ENCODE measurements at places on chromosomes 1 and 21. TPM values are rescaled to one million over a fixed set of nuclear protein-coding genes. Genes with fewer than 3 reads are reported as not detected.

DNA sequence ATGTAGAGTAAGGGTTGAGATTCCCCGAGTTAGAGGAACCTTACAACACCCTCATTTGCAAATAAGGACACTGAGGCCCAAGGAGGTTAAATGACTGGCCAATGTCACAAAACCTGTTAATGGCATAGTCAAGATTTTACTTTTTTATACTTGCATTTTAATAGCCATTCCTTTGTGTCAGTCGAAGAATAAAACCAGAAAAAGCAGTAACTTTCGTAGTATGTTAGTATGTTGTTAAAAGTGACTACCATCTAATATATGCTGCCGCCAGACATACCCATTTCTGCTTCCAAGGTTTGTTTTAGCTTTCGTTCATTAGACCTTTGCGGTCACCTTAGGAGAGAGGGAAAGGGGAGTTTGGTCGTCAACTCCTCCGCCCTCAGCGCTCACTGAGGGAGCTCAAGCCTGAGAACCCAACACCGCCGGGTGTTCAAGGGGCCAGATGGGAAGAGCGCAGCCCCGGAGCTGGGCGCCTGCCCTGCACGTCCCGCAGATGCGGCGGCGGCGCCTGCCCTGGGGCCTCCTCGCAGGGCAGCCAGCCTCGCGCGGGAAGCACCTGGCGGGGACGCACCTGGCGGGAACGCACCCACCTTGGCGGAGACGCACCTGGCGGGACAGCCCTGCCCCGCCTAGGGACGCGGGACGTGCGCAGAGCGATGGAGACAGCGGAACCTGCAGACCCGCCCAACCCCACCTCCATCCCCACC is 466 bp downstream of the VPS26C start:
- peak; percentile 74 for DNase-seq

The MRPL39 gene
- total RNA-seq: 45.0 TPM

GRCh38 chr1:156122519-156123355 is 8.2 kb downstream of the LMNA start:
- no peak for DNase-seq

The SLFNL1 gene
- not detected for total RNA-seq

The DNAI4 gene
- 4.0 TPM for total RNA-seq

GRCh38 chr1:107698161-107698560 is 266.8 kb downstream of the VAV3 start:
- DNase-seq: no peak

- DNase-seq: no peak
These were observed 164.4 kb downstream of the EDEM3 start for GRCh38 chr1:184590163-184590750.

DNA sequence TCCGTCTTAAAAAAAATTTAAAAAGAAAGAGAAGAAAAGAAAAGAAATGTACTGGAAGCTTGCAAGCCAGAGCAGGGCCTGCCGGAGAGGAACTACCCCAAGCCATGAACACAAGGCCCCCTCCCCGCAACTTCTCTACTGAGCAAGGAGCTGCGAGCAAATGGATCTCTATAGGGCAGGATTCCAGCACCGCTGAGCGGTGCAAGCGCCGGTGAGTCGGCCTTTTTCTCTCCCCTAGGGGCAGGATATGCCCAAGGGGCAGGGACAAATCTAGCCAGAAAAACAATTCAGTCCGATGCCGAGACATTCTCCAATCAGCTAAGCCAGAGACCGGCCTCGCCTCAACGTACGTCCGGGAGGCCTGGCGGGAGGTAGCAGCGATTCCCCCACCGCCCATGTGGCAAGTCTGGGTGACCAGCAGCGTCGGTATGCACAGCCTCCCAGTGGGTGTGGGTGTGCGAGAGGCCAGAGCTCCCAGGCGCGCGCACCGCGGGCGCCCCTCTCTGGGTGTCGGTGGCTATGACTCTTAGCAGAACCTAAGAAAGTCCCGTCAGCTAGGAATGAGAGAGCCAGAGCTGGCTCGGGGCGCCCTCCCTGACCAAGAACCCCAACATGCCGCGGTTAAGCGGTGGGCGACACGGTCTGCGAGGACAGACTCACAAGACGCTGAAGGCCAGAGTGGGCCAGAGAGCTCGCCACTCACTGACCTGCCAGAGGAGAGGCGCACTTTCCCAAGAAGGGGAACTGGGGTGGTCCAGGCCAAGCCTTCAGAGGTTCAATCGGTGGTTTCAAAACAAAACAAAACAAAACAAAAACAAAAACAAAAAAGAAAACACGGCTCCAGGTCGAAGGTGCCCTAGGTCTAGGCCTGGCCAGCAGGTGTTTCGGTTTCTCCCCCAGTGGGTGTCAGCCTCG is 1.9 kb downstream of the CSMD2 start:
- peak; percentile 86 for DNase-seq

DNA sequence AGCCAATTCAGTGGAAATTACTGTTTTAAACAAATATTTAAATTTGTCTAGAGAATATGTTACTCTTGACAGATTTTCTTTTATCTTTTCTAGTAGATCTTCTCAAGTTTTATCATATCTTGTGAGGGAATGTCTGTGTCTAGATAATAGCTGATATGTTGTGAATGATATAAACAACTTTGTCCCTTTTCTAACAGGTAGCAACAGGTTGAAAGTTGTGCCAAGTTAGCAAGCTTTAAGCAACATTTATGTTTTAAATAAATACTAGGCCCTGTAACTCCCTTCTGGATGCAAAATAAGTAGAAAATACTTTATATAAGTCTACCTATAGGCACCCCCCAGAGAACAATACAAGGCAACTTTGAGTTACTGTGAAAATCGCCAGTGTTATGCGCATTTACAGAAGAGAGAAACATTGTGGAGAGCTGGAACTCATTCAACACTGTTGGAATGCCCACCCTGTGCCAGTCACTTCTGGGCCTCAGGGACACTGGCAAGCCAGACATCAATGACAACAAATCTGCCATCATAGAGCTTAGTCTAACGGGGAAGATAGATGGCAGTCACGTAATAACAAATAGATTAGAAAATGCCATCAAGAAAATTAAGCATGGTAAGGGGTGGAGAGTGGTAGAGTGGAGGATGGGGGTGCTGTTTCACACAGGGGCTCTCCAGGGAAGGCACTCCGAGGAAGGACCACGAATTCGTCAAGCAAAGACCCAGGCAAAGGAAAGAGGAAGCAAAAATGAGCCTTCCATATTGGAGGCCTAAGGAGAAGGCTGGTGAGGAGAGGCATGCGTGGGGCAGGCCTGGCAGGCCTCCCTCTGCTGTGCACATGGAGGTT is 4.4 kb downstream of the MAP3K21 start:
- no peak for DNase-seq

GRCh38 chr1:230540421-230541155 is 101.7 kb upstream of the COG2 start:
- no peak for DNase-seq

GRCh38 chr1:89692601-89693521 is 59.9 kb downstream of the LRRC8C start:
- no peak for DNase-seq

- no peak for DNase-seq
These were observed 335.5 kb downstream of the COL11A1 start for GRCh38 chr1:102772831-102773230.

GRCh38 chr1:97417661-97418060 is 503.2 kb downstream of the DPYD start:
- DNase-seq: no peak

- no peak for DNase-seq
These were observed 41.6 kb downstream of the PDE9A start for GRCh38 chr21:42694751-42695696.

- DNase-seq: no peak
These were observed 6.9 kb downstream of the C1orf162 start for GRCh38 chr1:111480674-111481073.

The CRYAA gene
- not detected for total RNA-seq

GRCh38 chr1:88300752-88301263 is 383.3 kb upstream of the PKN2 start:
- no peak for DNase-seq

- DNase-seq: no peak
These were observed 80.3 kb downstream of the SSBP3 start for GRCh38 chr1:54325703-54326461.

The PODN gene
- 0.17 TPM for total RNA-seq

The PLA2G2C gene
- total RNA-seq: not detected

The ZNF593OS gene
- not detected for total RNA-seq

- DNase-seq: no peak
These were observed 1.2 kb downstream of the KRTAP10-4 start for GRCh38 chr21:44574457-44575306.

The MYBPH gene
- total RNA-seq: not detected

DNA sequence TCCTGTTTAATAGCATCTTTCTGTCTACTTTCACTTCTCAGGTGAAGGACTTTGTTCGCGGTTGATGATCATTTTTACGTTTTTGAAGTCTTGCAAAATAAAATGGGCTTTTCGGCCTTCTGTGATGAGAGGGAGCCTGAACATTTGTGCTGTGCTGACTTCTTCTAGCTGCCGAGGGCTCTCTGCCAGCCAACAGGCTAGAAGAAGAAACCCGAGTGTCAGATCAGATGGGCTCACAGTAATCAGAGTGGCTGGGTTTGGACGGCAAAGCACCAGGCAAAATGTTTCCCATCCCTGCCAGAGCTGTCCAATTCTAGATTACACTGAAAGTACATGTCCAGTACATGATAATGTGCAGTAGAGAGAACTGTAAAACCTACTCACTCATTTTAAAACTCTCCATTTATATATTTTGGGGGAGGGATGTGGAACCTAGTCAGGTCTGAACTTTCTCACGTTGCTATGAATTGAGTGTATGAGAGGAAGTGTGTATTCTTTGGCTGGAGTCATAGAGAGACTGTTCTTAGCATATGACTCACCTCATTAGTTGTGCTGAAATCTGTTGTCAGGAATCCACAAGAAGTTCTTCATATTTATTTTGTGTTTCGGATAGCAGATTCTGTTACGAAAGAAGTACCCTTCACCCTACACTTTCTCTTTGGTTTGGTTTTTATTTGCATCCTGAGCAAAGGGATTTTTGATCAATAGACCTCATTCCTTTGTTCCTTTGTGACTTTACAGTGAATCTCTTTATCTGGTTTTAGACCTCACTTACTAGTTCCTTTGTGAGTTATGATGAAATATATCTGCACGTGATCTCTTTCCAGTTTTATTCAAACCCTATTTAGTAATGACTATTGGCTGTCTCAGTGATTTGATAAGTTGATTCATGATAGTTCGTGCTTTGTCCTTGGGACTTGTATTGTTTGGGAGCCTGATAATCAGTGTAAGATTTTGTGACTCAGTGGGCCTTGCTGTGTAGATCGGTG is 4.8 kb downstream of the ATP1A1 start:
- no peak for DNase-seq

DNA sequence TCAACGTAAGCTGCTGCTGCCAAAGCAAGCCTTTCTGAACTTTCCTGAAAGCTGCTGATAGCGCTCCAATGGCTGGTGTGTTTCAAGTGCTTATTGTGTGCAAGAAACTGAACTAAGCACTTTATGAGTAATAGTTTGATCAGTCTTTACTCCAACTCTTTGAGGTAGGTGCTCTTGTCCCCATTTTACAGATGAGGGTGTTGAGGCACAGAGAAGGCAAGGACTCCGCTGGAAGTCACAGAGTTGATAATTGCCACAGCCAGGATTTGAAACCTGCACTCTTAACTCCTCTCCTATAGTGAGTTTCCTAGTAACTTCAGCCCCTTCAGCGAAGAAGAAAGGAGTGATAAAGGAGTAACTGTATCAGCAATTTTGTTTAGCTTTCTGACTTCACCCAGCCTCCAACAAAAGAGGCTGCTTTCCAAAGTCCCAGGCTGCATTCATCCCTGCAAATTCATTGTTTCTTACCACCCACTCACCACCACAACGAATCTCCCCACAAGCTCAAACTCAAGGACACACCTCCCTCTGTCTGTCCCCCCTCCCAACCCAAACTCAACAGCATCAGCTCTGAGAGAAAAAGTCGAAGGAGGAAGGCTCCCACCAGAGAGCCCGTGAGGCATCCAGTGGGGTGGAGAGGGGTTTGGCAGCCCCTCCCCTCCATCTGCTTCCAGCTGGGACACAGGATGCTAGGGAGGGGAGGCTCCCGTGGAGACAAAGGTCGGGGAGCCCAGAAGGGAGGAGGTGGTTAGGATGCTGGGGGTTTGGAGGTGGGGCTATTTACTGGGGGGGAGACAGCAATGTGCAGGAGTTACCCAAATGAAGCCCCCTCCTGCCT is 139.6 kb downstream of the NAV1 start:
- DNase-seq: peak; percentile 61

- DNase-seq: peak; percentile 64
These were observed 413.0 kb upstream of the ESRRG start for GRCh38 chr1:217135987-217136894.

The ZBTB8B gene
- 3.7 TPM for total RNA-seq
